ENCODE measurements at places on chromosomes 7 and 10.

DNA sequence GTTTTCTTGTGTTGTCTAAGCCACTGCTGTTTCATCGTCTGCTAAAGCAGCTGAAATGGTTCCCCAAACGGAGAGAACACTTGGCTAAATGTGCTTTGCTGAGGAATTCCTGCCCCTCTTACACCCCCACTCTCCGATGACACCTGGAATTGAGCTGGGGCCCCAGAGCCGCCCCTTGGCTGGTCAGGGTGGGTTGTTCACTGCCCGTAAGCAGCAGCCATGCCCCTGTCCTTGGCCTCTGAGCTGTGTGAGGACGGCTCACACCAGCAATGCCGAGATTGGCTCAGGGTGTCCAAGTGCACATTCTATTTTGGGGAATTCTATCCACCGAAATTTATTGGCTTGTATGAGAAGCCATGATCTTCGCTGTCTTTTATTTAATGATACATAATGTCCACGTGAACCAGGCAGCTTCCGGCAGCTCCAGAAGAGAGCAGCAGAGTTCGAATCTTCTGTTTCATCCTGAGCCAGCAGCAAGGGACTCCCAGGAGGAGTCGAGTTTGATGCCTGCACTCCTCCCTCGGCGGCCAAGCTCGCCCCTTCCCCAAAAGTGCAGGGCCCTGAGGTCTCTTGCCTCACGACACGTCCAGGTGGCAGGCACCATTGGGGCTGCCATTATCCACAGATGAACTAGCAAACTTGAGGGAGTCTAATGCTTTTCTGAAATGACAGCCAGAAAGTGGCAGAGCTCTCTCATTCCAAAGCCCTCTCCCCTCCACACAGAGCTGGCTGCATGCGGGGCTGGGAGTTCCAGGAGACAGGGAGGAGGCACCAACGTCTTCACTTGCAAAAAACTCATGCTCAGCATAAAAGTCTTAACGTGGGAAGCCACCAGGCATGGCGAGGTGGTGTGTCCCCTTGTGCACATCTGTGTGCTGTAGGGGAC, 114.0 kb downstream of the WDR37 start:
- DNase-seq = no peak

DNA sequence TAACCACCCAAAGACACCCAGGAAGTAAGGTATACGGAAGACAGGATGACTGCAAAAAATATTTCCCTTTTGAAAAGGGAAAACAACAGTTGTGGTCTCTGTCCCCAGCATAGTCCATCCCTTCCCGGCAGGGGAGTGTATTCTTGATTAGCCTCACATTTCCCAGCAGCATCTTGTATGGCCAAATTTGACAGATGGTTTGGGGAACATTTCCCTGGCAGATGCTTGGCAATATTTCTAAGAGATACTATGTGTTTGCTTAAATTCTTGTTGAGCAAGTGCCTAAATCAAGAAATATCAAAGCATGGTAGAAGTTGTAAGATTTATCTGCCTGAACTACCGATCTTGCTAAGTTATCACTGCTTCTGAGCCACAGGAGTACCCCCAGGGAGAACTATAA, 56.9 kb upstream of the TPK1 start:
- DNase-seq = no peak

GRCh38 chr7:22989643-22990587, 24.0 kb downstream of the HYCC1 start:
- DNase-seq = no peak

- DNase-seq = no peak
Measured at GRCh38 chr10:75011221-75011620, 100.2 kb upstream of the SAMD8 start.

GRCh38 chr7:157339777-157340677, 3.2 kb downstream of the DNAJB6 start:
- peak; percentile 75 for DNase-seq

DNA sequence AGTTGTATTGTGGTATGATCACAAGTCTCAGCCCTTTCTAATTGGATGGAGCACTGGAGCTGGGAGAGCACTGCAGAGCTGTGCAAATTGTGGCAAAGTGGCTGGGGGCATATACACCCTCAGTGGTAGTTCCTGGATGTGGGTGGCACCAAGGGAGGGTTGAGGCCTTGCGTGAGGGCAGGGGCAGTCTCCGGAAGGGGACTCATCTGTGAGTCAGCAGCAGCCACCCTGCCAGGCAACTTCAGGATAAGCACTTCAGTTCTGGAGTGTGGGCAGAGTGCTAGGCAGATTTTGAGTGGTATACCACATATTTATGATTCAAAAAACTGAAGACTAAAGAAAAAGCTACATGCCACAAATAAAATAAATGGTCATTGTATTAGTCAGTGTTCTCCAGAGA, 210.5 kb downstream of the ETV1 start:
- no peak for DNase-seq

GRCh38 chr7:2438186-2438585, 34.8 kb downstream of the CHST12 start:
- DNase-seq = no peak

DNA sequence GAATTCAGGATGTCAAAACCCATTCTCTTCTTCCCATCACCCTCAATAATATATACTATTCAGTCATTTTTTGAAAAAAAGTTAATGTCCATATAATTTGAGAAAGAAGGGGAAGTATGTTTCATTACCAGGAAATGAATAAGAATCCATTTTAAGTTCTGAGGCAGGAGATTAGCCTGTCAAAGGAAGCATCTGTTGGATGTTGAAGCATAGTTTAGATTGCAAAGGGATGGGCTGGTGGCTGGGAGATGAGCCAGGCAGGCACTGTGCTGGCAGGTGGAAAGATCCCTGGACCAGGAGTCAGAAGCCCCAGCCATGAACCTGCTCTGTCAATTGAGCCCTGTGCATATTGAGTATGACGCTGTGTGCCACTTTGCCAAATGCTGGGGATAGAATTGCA, 48.4 kb upstream of the CRTAC1 start:
- DNase-seq = no peak

- DNase-seq = no peak
Measured at GRCh38 chr10:3066317-3067117, 831 bp upstream of the PFKP start.

Measured in stimulated activated CD4-positive, alpha-beta T cell treated with anti-CD3 and anti-CD28 coated beads, Interleukin-2, amount 100 ng/mL, for 24 hours (primary cell).